ENCODE measurements at places on chromosomes 2 and 18.
A peak's percentile ranks its signal among the peaks of the same experiment; 100 is the strongest.

DNA sequence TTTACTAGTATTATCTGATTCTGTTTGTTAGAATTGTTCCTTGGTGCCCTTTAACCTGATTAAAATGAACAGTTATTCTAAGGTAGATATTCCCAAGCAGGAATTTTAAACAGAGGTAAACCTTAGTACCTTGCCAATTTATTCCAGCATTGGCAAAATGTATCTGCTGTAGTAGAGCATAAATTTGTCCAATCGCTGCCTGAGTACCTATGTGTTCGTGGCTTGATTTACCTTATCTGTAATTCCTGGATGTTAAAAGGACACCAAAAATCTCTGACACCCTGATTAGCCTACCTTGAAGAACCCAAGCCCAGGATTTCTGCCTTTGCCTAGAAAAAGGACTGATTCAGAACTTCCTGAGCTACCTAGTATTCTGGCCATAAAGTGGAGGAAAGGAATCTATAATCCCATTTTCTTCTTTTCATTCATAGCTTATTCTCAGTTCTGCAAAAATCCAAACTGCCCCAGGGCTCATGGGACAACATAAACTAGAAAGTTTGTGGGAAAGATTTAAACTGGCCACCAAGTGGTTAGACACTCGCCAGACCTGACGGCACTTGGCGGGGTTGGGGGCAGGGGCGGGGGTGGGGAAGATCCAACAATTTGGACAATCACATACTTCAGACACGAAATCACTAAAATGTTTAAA lies 16.2 kb upstream of the ZCCHC2 start:
- peak overlapping the region; percentile 93 for H3K27ac ChIP-seq
- peaks cover 19% of the 10 kb centered on the region for H3K4me1 ChIP-seq
- no peaks in the 10 kb centered on the region for H3K36me3 ChIP-seq

- no peak overlapping the region for H3K27ac ChIP-seq
- H3K4me3 ChIP-seq, result no peak overlapping the region
- H3K36me3 ChIP-seq, result no peaks in the 10 kb centered on the region
Measured at GRCh38 chr2:211203986-211204385, 647.6 kb downstream of the CPS1 start.

DNA sequence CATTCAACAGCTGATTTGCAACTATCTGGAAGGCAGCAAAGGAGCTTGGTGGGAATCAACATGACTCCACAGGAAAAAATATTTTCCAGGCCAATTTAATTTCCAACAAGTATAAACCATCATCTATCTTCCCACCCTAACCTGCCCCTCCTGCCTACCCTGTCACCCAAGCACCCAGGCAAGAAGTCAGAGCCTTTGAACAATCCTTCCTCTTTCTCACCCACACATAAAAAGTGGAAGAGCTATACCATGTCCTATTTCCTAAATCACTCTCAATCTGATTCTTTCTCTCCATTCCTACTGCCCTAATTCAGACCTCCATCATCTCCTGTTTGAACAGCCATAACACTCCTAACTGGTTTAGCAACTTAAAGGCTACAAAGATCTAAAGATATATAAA lies 12.7 kb downstream of the SPIRE1 start:
- H3K4me1 ChIP-seq, result no peaks in the 10 kb centered on the region
- H3K27me3 ChIP-seq, result peaks cover 26% of the 10 kb centered on the region
- H3K4me3 ChIP-seq, result no peak overlapping the region

- no peaks in the 10 kb centered on the region for H3K36me3 ChIP-seq
- H3K27ac ChIP-seq, result no peak overlapping the region
- H3K4me3 ChIP-seq, result no peak overlapping the region
- H3K4me1 ChIP-seq, result no peaks in the 10 kb centered on the region
- no peaks in the 10 kb centered on the region for H3K27me3 ChIP-seq
Measured at GRCh38 chr2:208192611-208193236, 2.9 kb upstream of the C2orf80 start.

- peak overlapping the region; percentile 84 for H3K4me3 ChIP-seq
- peak overlapping the region; percentile 87 for H3K27ac ChIP-seq
- H3K27me3 ChIP-seq, result no peaks in the 10 kb centered on the region
- H3K36me3 ChIP-seq, result no peaks in the 10 kb centered on the region
Measured at GRCh38 chr18:9613550-9614400, 584 bp downstream of the PPP4R1 start.

GRCh38 chr18:21194871-21195771 lies 46.9 kb upstream of the GREB1L start:
- no peak for DNase-seq
- no peak overlapping the region for H3K4me3 ChIP-seq
- peaks cover 22% of the 10 kb centered on the region for H3K27me3 ChIP-seq
- H3K27ac ChIP-seq, result no peak overlapping the region
- no peaks in the 10 kb centered on the region for H3K4me1 ChIP-seq

GRCh38 chr18:13661779-13662256 lies 64.5 kb downstream of the FAM210A start:
- no peaks in the 10 kb centered on the region for H3K4me1 ChIP-seq
- H3K4me3 ChIP-seq, result no peak overlapping the region
- no peak overlapping the region for H3K27ac ChIP-seq
- no peak for DNase-seq
- H3K36me3 ChIP-seq, result peaks cover 27% of the 10 kb centered on the region

GRCh38 chr2:144738749-144739148 lies 218.8 kb upstream of the ZEB2 start:
- H3K4me1 ChIP-seq, result no peaks in the 10 kb centered on the region
- DNase-seq, result no peak
- H3K4me3 ChIP-seq, result no peak overlapping the region
- no peaks in the 10 kb centered on the region for H3K36me3 ChIP-seq
- H3K27ac ChIP-seq, result no peak overlapping the region

DNA sequence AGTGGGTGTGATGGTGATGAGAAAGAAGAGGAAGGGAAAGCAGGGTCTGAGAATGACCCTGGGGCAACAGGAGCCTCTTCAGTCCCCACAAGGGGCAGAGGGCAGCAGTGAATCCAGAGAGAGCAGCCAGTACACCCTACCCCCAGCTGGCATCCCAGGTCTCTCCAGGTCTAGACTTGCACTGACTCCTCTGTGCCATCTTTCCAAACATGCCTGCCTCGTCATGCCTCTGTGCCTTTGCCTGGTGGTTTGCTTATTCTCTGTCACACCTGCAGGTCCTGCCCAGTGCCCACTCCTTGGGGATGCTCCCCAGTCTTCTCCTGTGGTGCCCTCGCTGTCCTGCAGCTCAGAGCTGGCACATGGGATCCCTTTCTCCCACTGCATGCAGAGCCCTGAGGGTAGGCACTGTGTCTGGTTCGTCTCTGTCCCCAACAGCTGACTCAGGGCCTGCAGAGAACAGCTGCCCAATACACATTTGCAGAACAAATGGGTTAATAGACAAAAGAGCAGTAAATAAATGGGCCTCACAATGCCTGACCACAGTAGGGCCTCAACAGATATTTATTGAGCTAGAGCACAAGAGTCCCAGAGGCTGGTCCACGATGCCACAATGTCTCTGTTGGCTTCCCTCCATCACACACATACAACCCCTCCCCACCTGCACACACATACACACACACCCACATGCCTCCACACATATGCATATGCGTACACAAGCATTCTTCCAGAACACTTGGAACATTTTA lies 89.8 kb downstream of the HS1BP3 start:
- no peaks in the 10 kb centered on the region for H3K4me1 ChIP-seq
- no peak for DNase-seq
- H3K4me3 ChIP-seq, result no peak overlapping the region
- peaks cover 14% of the 10 kb centered on the region for H3K27me3 ChIP-seq
- H3K27ac ChIP-seq, result no peak overlapping the region

GRCh38 chr2:223416815-223417610 lies 185.1 kb downstream of the SCG2 start:
- no peaks in the 10 kb centered on the region for H3K36me3 ChIP-seq
- H3K27ac ChIP-seq, result no peak overlapping the region
- DNase-seq, result no peak
- no peaks in the 10 kb centered on the region for H3K27me3 ChIP-seq

GRCh38 chr2:216519154-216519762 lies 20.6 kb downstream of the RPL37A start:
- no peaks in the 10 kb centered on the region for H3K27me3 ChIP-seq
- H3K4me3 ChIP-seq, result no peak overlapping the region
- DNase-seq, result peak; percentile 53
- no peaks in the 10 kb centered on the region for H3K4me1 ChIP-seq

GRCh38 chr18:77870199-77870598 lies 620.6 kb downstream of the GALR1 start:
- H3K4me1 ChIP-seq, result no peaks in the 10 kb centered on the region
- DNase-seq, result no peak
- no peaks in the 10 kb centered on the region for H3K36me3 ChIP-seq
- no peak overlapping the region for H3K4me3 ChIP-seq
- H3K27ac ChIP-seq, result no peak overlapping the region

DNA sequence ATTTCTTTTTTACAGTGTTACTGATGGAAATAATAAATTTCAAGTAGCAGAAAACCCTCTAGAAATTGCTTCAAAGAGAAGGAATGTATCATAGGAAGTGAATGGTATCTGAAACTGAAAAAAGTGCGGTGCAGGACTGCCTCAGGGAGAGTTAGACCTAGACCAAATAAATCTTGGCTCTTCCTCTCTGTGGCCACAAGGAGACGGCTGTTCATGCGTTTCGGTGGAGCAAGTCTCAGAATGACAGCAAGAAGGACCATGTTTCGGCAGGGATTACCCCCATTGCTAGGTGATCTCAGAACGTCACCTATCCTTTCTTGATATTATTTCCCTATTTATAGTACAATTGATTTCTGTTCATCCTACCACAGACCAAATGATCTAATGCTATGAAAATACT lies 522.3 kb downstream of the SOX11 start:
- peaks cover 5% of the 10 kb centered on the region for H3K27me3 ChIP-seq
- DNase-seq, result no peak
- no peak overlapping the region for H3K27ac ChIP-seq
- no peak overlapping the region for H3K4me3 ChIP-seq
- no peaks in the 10 kb centered on the region for H3K4me1 ChIP-seq

DNA sequence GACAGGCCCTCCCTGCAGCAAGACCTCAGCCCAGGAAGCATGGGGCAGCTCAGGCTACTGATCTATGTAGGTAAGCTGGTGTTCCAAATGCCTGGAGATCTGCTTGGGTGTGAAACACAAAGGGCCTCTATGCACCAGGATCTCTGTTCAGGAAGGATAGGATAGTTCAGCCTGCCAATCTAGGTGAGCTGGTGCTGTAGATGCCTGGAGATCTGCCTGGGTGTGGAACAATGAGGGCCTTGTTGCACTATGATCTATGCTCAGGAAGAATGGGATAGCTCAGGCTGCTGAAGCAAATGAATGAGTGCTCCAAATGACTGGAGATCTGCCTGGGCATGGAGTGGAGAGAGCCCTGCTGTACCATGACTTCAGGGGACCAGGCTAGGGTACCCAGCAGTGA lies 48.9 kb upstream of the MYL1 start:
- H3K27me3 ChIP-seq, result peaks cover 1% of the 10 kb centered on the region
- H3K36me3 ChIP-seq, result no peaks in the 10 kb centered on the region
- H3K4me3 ChIP-seq, result no peak overlapping the region
- DNase-seq, result no peak
- no peaks in the 10 kb centered on the region for H3K4me1 ChIP-seq

- H3K4me1 ChIP-seq, result no peaks in the 10 kb centered on the region
- no peak overlapping the region for H3K4me3 ChIP-seq
- DNase-seq, result no peak
- no peaks in the 10 kb centered on the region for H3K27me3 ChIP-seq
Measured at GRCh38 chr2:82837588-82838304, 1621.3 kb downstream of the SUCLG1 start.

GRCh38 chr18:23986600-23987359 lies 27.8 kb upstream of the TTC39C start:
- peak overlapping the region; percentile 44 for H3K27ac ChIP-seq
- H3K4me3 ChIP-seq, result no peak overlapping the region
- no peaks in the 10 kb centered on the region for H3K36me3 ChIP-seq
- H3K4me1 ChIP-seq, result peaks cover 25% of the 10 kb centered on the region
- DNase-seq, result no peak
- no peaks in the 10 kb centered on the region for H3K27me3 ChIP-seq

GRCh38 chr2:173998386-173998785 lies 33.2 kb upstream of the SP3 start:
- H3K36me3 ChIP-seq, result no peaks in the 10 kb centered on the region
- no peak overlapping the region for H3K4me3 ChIP-seq
- no peaks in the 10 kb centered on the region for H3K4me1 ChIP-seq
- peaks cover 3% of the 10 kb centered on the region for H3K27me3 ChIP-seq
- DNase-seq, result no peak

DNA sequence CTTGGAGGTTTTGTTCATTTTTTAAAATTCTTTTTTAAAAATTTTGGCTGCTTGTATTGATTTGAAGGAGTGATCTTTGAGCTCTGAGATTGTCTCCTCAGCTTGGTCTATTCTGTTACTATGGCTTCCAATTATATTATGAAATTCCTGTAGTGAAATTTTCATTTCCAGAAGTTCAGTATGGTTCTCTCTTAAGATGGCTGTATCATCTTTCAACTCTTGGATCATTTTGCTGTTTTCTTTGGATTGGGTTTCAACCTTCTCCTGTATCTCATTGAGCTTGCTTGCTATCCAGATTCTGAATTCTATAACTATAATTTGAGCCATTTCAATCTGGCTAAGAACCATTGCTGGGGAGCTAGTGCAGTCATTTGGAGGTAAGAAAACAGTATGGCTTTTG lies 270.8 kb upstream of the NT5C1B start:
- peaks cover 4% of the 10 kb centered on the region for H3K36me3 ChIP-seq
- no peaks in the 10 kb centered on the region for H3K27me3 ChIP-seq
- H3K27ac ChIP-seq, result no peak overlapping the region
- no peak overlapping the region for H3K4me3 ChIP-seq
- no peak for DNase-seq

GRCh38 chr2:131030478-131030971 lies 62.7 kb downstream of the FAM168B start:
- H3K27me3 ChIP-seq, result peaks cover 1% of the 10 kb centered on the region
- H3K4me3 ChIP-seq, result no peak overlapping the region
- peaks cover 44% of the 10 kb centered on the region for H3K4me1 ChIP-seq
- DNase-seq, result no peak
- no peaks in the 10 kb centered on the region for H3K36me3 ChIP-seq

- no peak for DNase-seq
- H3K4me3 ChIP-seq, result no peak overlapping the region
- H3K27me3 ChIP-seq, result no peaks in the 10 kb centered on the region
- no peaks in the 10 kb centered on the region for H3K4me1 ChIP-seq
- H3K36me3 ChIP-seq, result no peaks in the 10 kb centered on the region
Measured at GRCh38 chr2:107002735-107003134, 116.8 kb upstream of the ST6GAL2 start.

GRCh38 chr2:17648581-17648980 lies 105.0 kb downstream of the SMC6 start:
- DNase-seq, result no peak
- H3K4me1 ChIP-seq, result no peaks in the 10 kb centered on the region
- H3K4me3 ChIP-seq, result no peak overlapping the region
- H3K27me3 ChIP-seq, result no peaks in the 10 kb centered on the region

GRCh38 chr2:197784956-197785941 lies at the start of gene BOLL:
Gene BOLL (minus strand): TSS chr2:197785319. CDS start chr2:197781850, 3,469 bp downstream.
- no peaks in the 10 kb centered on the region for H3K36me3 ChIP-seq
- peak within 1 kb of the TSS; percentile 70 for H3K4me3 ChIP-seq
- no peak for DNase-seq
- no peak within 1 kb of the TSS for H3K27ac ChIP-seq
- H3K4me1 ChIP-seq, result no peaks in the 10 kb centered on the region

DNA sequence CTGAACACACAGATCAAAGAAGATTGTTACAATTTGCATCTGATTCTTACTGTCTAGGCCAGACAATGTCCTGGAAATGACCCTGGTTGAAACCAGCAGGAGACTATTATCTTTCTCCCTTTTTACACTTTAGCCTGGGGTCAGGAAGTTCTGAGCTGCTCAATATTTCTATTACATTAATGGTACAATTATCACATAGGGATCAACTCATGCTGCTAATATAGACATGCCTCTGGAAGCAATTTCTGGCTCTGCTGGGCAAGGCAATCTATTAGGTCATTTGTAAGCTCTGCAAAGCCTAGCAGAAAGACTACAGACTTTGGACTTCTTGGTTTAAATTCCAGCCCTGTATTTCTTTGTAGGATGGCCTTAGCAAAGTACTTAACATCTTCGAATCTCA lies 205.3 kb downstream of the LRP1B start:
- H3K27me3 ChIP-seq, result no peaks in the 10 kb centered on the region
- DNase-seq, result no peak
- H3K27ac ChIP-seq, result no peak overlapping the region
- no peaks in the 10 kb centered on the region for H3K4me1 ChIP-seq
- H3K36me3 ChIP-seq, result no peaks in the 10 kb centered on the region

All from naive thymus-derived CD8-positive, alpha-beta T cell (primary cell).